ENCODE measurements at places on chromosomes 5 and 9.

DNA sequence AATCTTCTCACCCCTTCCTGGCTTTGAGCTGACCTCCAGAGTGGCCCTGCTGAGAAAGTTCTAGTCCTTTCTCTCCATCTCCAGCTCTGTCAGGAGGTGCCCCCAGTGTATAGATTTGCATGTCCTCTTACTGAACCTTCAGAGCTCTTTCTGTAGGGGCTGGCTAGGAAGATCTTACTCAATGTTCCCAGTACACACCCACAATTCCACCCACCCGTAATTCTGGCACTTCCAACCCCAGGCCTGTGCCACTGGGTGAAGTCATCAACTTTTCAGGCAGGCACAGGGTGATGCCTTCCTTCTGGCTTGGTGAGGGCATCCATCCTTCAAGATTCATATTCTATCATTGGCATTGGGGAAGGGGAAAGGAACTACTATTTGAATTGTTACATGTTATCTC is 75.9 kb downstream of the ACER2 start:
- no peak for DNase-seq

DNA sequence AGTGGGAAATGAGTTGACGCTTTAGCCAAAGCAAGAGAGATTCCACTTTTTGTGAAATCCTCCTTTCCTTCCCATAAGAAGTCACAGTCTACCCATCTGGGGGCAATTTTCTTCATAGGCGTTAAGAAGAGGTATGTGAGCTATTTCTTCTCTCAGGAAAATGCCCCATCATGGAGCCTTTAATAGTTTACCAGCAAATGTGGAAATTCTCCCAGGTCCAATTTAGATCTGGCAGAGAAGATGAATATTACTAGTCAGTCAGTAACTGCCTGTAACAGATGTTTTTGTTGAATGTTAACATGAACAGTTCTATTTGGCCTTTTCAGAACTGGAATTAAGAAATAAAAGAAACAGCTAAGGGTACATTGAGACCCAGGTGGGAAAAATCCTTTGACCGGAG is 156.4 kb upstream of the RFX3 start:
- DNase-seq: no peak

- DNase-seq: no peak
These were observed 998 bp downstream of the SRP19 start for GRCh38 chr5:112862085-112862484.

DNA sequence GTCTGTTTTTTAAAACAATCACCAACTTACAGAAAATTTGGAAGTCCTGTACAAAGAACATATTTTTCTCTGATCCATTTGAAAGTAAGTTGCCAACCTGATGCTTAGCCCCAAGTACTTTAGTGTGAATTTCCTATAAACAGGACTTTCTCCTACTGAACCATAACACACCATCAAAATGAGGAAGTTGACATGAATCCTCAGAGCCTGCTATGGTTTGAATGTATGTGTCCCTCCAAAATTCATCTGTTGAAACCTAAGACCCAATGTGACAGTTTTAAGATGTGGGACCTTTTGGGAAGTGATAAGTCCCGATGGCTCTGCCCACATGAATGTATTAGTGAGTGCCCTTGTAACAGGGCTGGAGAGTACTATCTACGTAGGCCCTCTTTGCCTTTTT is 6.4 kb upstream of the ACOT12 start:
- no peak for DNase-seq

GRCh38 chr9:29176231-29176630 is 1603.0 kb upstream of the C9orf72 start:
- DNase-seq: no peak

GRCh38 chr5:107712359-107712870 is 41.7 kb upstream of the EFNA5 start:
- DNase-seq: no peak

DNA sequence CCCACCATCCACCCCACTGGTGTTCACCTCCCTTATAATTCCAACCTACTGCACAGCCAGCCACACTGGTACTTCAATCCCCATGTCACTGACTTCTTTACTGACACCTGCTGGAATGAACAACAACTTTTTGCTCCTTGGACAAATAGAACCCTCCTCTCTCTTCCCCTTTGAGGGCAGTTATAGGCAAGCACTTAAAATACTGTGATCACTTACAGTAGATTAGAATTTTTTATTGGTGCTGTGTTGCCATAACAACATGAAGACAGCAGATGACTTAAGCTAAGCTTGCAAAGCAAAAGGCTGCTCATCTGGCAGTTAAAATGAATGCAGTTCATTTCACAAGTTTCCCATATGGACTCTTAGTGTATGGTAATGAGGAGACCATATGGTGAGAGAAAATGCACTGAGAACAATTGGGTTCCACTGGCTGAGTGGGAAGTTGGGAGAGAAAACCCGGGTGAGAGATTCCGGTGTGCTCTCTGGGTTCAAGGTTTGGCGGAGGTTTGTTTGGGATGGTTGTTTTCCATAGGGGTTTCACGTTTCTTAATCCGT is 374.3 kb downstream of the EBF1 start:
- DNase-seq: no peak

- DNase-seq: no peak
These were observed 10.6 kb downstream of the FOXD1 start for GRCh38 chr5:73437777-73438644.

GRCh38 chr5:74310386-74310785 is 330.1 kb downstream of the ENC1 start:
- no peak for DNase-seq

GRCh38 chr9:108080285-108080684 is 590.7 kb upstream of the KLF4 start:
- no peak for DNase-seq

GRCh38 chr9:136626066-136626725 is 36.5 kb upstream of the EGFL7 start:
- no peak for DNase-seq

- DNase-seq: no peak
These were observed 173.1 kb downstream of the CCDC171 start for GRCh38 chr9:15725953-15726352.

DNA sequence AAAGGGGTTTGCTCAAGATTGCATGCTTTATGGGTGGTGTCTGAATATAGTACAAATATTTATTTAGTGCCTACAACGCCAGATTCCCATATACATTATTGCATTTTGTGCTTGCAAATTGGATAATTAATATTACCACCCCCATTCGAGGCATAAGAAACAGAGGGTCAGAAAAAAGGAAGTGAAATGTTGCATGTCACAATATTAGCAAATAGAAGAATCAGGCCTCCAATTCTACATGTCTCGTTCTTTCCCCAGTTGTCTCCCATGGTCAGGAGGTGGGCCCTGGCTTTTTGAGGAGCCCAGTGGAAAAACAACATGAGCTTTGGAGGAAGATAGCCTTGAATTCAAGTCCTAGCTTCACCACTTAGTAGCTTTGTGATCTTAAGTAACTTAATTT is 98.1 kb upstream of the CCDC112 start:
- no peak for DNase-seq

- no peak for DNase-seq
These were observed 21.1 kb upstream of the HSPA9 start for GRCh38 chr5:138596105-138596881.

DNA sequence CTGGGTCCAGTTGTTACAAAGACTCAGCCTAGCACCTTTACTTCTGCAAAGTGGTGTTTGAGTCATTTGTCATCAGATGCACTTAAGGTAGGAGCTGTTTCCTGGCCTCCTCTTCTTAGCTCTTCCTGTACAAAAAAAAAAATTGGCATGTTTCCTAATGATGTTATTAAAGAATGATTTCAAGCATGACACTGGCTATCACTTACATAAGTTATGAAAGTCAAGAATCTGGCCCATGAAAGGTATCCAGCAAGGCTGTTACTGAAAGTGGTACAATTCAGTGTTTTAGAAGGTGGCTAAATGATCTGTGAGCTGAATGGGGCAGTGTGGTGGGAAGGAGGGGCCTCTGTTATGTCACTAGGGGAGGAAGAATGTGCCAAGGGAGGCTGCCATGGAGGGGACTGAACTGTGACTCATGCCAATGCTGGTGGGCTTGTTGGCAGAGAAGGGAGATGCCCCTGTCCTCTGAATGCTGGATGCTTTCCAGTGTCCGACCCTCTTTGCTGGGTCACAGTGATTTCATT is 175.1 kb upstream of the MAP1B start:
- DNase-seq: no peak

- no peak for DNase-seq
These were observed 21.6 kb downstream of the LNPEP start for GRCh38 chr5:96957254-96958049.

GRCh38 chr5:162824360-162824759 is 613.0 kb upstream of the CCNG1 start:
- no peak for DNase-seq

GRCh38 chr5:172733131-172733973 is 37.6 kb downstream of the DUSP1 start:
- DNase-seq: no peak

DNA sequence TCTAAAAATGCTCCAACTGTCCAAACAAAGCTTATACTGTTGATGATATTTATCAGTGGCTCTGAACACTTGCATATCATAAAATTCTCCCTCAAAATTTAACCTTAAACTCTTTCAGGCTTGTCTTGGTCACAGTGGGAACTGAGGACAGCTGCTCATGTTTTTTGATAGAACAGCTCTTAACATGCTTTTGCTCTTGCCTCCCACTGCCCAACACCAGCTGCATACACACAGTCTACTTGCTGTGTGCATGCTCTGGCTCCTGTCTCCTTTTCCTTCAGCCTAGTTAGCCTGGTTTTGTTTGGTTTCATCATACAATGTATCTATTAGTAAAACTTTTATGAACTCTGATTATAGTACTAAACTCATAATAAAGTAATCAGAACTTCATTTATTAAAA is 64.6 kb downstream of the GHR start:
- no peak for DNase-seq

- no peak for DNase-seq
These were observed 138.8 kb upstream of the POC5 start for GRCh38 chr5:75856056-75856455.

DNA sequence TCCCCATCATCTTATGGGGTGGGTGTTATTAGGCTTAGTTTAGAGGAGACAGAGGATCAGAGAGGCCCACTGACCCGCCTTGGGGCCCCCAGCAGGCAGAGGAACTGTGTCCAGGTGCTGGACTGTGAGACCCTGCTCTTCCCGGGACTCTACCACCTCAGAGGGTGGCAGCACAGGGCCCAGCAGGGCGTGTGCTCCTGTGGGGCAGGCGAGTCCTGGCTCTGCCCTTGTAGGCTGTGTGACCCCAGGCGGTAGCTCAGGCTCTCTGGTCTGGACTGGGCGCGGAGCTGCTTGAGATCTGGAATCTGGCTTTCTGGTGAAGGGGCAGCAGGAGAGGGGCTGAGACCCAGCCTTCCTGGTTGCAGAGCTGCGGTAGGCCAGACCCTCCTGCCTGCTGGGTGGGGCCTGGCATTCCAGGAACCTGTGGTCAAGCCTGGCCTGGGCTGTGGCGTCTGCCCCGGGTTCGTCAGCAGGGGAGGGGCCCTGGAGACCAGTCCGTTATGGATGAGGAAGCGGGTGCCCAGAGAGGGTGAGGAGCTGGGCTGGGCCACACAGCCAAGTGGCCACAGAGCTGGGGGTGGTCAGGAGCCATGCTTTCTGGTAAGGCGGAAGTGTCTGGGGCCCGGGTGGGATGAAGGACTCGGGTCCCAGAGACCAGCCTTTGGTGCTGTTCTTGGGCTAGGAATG is 46.5 kb downstream of the RXRA start:
- no peak for DNase-seq

- DNase-seq: no peak
These were observed 2.4 kb upstream of the PPP2R2B start for GRCh38 chr5:146880966-146881365.

- no peak for DNase-seq
These were observed 39.5 kb downstream of the PRRC2B start for GRCh38 chr9:131433302-131433854.

DNA sequence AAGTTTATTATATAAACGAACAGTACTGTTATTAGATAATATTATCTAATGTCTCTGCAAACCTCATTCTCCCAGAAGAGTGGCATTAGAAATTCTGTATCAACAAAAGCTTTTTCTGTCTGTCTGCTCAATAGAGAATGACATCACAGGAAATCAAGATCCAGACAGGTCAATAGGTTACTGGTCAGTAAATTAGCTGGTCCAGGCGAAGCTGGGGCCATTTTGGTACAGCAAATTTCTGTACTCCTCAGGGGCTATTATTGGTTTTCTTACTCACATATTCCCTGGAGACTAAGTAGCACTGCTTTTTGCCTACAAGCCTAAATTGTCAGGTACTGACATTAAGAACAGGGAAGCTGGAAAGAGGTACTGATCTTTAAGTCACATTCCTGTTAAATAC is 80.5 kb downstream of the PLPP1 start:
- no peak for DNase-seq

GRCh38 chr5:143147902-143148301 is 255.6 kb downstream of the NR3C1 start:
- no peak for DNase-seq

GRCh38 chr5:151904909-151905308 is 19.7 kb downstream of the GLRA1 start:
- no peak for DNase-seq

DNA sequence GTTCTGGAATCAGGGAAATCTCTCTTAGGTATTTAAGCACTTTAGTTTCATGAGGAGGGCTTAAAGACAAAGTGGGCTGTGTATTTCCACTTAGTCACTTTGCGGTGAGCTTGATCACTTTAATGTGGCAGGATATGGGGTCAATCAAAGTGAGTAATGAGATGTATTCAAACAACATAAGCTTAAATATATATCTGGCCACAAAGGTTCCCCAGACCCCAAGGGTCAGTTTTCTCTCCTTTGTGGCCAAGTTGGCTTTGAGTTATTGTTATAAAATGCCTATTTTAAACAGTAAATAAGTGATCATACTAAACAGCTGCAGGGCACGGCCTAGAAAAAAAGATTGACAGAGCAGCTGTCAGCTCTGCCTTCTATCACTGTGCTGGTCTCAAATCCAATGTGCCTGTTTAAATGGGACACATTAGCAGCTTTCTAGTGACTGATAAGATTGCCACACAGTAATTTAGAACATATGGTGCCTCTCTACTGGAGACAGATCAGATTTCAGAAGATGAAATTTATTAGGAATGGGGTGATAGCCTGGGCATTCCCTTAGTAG is 363.9 kb downstream of the AGTPBP1 start:
- DNase-seq: no peak

DNA sequence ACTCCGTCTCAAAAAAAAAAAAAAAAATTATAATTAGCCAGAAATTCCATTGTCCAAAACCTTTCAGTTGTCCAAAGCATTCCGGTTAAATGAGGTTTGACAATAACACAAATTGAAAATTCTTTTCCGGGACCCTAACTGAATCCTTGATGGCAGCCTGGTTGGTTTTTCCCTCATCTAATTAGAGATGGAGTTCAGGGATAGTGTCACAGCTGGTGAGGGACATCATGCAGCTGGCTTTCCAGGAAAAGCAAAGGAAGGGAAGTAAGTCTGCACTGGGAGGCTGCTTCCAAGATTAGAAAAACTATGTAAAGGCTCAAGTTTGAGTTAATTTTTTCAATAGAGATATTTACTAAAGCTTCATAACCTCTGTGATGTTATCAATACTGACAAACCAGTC is 195.4 kb downstream of the ADAMTS12 start:
- DNase-seq: no peak

Data from glutamatergic neuron (in vitro differentiated cells).